ENCODE measurements at places on chromosomes 2 and 18.

- DNase-seq = no peak
Measured at GRCh38 chr18:42164556-42164955, 209.5 kb downstream of the PIK3C3 start.

- no peak for DNase-seq
Measured at GRCh38 chr18:58541146-58541788, 87.6 kb downstream of the ALPK2 start.

- peak; percentile 74 for DNase-seq
Measured at GRCh38 chr2:219912491-219912921, 285.1 kb downstream of the SLC4A3 start.

DNA sequence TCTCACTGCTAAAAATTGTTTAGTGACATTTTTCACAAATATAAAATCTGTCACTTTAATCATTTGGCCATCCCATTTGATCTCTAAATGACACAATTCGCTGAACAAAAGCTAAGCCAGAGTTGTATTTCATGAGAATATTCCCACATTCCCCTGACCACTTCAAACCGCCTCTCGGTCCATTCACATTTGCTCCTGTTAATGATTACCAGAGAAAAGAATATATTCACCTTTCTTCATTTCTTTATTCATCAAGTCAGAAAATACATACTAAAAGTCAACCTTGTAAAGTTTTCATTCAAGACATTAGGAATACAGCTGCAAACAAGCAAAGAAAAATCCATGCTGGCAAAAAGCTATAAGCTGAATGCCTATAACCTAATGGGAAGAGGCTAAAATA is 225.5 kb downstream of the DOK6 start:
- DNase-seq = no peak

GRCh38 chr18:46445522-46446313 is 211.3 kb downstream of the LOXHD1 start:
- no peak for DNase-seq

- no peak for DNase-seq
Measured at GRCh38 chr2:1638281-1638860, 105.9 kb downstream of the PXDN start.

DNA sequence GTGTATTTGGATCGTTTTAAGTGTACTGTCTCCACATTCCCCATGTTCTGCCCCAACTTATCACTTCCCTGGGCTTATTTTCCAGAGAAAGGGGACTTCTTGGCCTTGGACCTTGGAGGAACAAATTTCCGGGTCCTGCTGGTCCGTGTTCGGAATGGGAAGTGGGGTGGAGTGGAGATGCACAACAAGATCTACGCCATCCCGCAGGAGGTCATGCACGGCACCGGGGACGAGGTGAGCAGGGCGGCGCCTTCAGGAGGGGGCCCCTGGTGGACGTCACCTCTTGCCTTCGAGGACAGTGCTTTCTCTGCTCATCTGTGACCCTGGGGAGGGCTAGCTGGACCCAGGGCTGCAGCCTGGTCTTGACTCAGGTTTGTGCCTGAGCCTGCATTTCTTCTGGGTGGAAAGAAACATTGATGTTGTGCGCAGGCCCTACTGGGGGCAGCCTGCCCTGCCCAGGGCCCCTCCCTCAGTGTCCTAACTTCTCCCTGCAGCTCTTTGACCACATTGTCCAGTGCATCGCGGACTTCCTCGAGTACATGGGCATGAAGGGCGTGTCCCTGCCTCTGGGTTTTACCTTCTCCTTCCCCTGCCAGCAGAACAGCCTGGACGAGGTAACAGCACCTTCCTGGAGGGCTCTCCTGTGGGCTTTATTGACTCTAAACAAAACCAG is 47.8 kb downstream of the HK2 start:
- DNase-seq = no peak

DNA sequence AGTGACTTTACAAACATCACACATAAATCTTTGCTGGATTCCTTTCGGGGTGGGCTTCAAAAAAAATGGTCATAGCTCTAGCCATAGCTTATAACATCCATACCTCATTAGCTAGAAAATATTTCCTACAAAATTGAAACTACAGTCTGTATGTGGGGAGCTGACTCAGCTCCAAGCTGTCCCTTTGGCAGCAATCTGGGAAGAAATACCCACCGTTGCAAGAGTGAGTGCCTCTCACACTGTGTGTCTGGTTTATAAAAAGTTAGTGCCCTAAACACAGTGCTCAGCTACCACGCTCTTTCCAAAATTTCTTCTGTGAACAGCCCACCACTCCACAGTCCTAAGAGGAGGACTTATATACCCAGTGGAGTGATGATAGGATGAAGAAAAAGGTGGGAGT is 170.1 kb downstream of the RBM43 start:
- no peak for DNase-seq

DNA sequence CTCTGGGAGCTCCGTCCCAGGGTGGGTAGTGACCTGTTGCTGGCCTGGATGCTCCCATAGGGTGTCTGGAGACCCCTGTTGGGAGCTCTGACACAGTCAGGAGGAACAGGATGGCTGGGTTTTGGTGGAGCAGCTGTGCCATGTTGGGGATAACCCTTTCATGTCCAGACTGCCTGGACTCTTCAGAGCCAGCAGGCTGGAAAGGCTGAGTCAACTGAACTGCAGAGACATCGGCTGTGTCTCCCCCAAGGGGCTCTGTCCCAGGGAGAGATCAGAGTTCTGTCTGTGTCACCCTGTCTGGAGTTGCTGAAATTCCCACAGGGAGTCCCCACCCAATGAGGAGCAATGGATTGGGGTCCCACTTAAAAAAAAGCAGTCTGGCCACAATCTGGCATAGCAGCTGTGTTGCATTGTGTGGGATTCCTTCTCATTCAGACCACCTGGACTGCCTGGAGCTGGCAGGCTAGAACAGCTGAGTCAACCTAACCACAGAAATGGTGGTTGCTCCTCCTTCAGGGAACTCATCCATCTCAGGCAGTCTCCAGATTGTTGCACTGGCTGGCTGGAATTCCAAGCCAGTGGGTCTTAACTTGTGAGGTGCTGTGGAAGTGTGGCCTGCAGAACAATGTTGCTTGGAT is 37.2 kb downstream of the AGPS start:
- DNase-seq = no peak

- peak; percentile 25 for DNase-seq
Measured at GRCh38 chr2:6667326-6667725, 198.4 kb downstream of the CMPK2 start.

DNA sequence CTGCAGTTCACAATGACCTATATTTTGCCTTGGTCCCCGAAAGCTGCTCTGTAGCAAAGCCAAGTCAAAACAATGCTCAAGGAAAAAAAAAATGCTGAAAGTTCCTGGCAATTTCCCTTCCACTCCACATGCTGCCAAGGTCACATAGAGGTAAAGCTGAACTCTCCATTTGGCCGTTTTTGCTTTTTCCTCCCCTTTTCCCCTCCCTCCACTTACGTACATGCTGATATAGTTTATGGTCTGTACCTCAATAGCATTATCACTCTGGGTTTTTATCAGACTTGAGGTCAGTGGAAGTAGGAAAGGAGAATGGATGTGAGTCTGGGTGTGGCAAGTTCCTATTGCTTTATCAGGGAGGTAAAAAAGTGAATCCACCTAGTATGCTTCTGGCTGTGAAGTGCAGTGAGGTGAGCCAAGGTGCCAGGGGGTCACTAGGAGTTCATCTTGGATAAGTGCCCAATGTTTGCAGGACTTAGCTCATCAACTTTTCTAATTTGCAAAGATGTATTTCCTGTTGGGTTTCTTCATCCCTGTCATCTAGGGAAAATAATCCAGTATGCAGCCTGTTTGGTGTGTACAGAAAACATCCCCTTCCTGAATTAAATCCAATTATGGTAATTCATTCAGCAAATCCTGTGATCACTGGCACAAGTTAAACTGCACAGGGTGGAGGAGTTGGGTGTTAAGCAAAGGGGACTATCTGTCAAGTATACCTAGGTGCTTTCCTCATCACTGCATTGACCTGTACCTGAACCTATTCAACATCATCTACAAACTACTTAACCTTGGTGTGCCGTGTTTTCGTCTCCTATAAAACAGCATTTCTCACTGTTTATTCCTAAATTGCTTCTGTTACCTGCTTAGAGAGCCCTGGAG is 124.3 kb upstream of the CYP26B1 start:
- DNase-seq = peak; percentile 31

- DNase-seq = no peak
Measured at GRCh38 chr18:23738151-23738550, 48.9 kb downstream of the LAMA3 start.

- no peak for DNase-seq
Measured at GRCh38 chr2:96647681-96648080, 5.1 kb downstream of the FER1L5 start.

- DNase-seq = no peak
Measured at GRCh38 chr2:121710470-121711170, 26.1 kb downstream of the NIFK start.

DNA sequence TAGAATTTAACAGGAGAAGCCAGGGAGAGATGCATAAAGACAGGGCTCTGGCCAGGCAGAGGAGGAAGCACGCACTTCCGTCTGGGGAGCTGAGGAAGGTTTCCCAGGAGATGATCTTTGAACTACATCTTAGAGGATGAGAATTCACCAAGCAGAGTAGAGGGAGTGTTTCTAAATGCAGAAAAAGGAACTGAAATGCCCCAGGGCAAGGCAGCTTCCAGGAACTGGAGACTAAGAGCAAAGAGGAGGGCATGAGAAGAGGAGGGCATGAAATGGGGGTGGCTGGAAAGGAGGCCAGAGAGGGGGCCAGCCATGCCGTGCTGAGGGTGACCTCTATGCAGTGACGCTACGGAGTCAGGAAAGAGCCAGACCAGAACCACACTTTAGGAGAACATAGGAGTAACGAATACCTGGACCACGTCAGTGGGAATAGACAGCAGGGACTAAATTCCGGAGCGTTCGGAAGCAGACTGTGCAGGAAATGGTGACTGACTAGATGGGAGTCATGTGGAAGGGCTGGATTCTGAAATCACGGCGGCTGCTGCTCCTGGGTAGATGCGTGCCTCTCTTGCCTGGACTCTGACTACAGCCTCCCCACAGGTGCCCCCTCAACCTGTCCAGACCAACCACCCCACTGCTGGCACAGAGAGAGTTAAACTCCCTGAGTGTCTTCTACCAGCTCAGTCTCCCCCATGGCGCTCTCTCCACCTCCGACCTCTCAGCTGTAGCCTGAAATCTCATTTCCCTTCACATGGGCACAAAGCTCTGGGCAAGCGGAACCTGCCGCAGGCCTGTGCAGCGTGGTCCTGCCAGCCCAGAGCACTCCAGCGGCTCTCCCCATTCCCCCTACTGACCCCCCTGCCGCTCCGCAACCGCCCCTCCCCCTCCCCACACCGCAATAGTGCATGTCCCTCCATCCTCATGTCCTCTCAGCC is 87.0 kb upstream of the RTN4 start:
- DNase-seq = no peak

- no peak for DNase-seq
Measured at GRCh38 chr2:236633219-236633570, 63.6 kb downstream of the ACKR3 start.

- DNase-seq = peak; percentile 35
Measured at GRCh38 chr2:45171136-45171501, 161.9 kb upstream of the SIX2 start.

DNA sequence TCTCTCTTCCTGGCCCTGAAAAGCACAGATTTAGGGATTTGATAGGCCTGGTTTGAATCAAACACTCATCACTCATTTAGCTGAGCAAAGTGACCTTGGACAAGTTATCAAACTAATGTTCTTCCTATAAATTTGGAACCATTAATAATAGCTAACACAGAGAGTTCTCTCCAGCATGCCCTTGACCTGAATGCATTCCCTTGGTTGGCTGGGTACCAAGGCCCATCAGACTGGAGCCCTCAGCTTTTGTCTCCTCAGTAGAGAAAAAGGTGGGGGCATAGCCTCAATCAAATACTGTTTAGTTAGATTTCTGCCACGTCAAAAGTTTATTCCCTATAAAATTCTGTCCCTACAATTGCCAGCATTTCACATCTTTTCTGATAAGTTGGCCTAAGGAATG is 13.8 kb upstream of the MRPL19 start:
- DNase-seq = no peak

GRCh38 chr2:234300932-234301823 is 195.7 kb downstream of the ARL4C start:
- DNase-seq = peak; percentile 63

DNA sequence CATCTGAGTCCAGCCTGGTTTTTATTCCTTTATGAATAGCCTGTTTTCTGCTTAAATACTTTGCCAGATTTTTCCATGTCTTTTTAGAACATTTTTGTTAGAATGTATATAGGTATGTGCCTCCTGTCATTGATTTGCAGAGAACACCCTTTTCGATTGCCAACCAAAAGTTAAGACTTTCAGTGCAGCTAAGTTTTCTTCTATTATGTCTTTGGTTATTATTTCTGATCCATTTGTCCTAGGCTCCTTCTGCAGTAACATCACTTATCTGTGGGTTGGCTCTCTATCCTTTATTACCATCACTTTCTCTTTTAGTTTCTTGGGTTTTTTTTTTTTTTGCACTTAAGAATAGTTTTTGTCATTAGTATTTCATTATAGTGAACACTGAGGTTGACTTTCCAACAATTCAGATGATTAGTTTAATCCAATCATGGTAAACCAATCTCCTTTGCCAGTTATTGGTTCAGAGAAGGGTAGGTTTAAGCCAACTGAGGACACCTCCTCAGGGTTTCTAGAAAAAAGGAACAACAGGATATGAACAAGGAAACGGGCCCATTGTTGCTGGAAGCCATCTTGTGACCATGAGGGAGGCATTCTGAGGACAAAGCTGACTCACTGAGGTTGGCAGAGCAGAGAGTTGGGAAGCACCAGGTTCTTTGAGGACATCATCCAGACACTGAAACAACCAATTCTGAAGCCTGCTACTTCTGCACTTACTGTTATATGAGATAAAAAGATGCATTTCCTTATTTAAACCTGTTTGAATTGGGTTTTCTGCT is 37.9 kb upstream of the GBX2 start:
- DNase-seq = no peak
